NCI-H2029 treated with DMSO at 0.1 percent for 48 hours (cell line): ENCODE measurements at places on chromosomes 7 and 10.

- no peak for DNase-seq
Measured at GRCh38 chr7:30308389-30308788, 24.0 kb downstream of the ZNRF2 start.

DNA sequence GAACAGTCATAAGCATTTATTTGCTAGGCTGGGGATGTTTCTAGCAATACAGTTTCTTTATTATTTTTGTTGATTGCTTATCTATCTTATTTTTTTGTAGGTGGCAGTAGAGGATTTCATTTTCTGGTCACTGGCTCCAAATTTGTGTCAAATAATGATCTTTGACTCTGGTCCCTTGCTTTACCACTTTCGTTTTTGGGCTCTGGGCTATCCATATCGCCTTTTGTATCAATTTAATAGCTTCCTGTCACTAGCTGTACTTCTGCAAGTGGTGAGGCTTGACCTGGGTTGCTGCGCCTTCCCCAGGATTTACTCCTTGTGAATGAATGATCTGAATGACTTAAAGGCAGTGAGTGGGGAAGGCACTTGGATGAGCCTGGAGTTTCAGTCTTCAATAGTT, 48.4 kb downstream of the MDFIC start:
- DNase-seq: no peak

- DNase-seq: no peak
Measured at GRCh38 chr10:116476461-116476860, 48.8 kb downstream of the PNLIPRP3 start.

DNA sequence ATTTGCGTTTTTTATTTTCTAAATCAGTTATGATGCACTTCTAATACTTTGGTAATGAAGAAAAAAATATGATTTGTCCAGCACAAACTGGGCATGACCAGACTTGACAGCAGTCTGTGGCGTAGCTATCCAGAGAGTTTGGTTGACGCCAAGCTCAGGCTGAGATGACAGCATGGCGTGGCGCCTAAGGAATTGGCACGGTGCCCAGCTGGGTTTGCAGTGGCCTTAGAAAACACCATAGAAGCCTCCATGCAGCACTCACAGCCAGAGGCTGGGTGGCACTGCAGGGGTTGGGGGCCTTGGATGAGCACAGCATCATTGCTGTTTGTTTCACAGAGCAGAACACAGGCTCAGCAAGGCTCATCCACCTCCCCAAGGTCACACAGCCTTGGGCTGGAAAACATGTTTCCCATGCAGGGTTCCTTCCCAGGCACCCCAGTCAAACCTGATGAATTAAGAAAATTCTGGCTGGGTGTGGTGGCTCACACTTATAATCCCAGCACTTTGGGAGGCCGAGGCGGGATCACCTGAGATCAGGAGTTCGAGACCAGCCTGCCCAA, 88.9 kb downstream of the GTF2IRD1 start:
- no peak for DNase-seq

GRCh38 chr10:108358912-108359311, 1194.4 kb upstream of the SORCS1 start:
- no peak for DNase-seq

DNA sequence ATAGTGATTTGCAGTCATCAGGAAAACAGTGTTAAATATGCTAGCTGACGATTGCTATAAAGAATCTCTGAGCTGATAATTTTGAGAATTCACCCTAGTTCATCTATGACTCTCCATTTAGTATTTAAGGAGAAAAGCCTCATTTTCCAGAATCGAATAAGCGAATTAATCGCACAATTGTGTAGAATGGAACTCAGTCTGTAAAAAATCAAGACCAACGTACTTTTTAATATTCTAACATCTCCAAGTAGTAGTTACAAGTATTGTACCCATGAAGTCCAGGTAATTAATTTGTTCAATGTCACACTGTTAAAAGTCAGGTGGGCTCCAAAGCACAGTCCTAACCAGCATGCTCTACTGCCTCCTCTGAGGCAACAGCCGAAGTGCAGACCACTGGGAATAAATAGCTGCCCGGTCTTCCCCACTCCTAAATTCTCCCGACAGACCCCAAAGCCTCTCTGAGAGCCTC, 380 bp upstream of the AGBL3 start:
- no peak for DNase-seq

- no peak for DNase-seq
Measured at GRCh38 chr10:19946791-19947190, 130.6 kb downstream of the PLXDC2 start.

DNA sequence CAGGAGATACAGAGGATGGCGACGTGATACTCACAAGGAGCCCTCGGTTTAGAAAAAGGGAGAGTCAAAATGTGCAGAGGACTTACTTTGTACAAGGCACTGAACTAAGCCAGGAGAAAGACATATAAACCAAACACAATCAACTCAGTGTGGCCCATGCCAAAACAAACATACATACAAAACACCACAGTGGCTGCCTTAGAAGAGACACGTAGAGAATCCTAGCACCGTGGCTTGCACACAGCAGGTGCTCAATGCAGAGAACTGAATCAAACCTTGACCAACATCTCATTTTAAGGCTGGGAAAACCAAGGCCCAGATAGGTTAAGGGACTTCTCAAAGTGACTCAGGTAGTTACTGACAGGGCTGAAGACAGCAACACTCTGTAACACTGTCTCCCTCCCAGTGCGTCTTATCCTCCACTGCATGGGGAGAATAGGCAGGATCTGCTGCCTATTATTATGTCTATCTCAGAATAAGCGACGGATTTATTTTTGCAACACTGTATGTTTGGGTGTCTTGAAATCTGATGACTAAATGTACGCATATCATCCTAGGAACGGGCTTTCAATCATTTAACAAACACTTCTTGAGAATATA, 11.0 kb downstream of the SORBS1 start:
- DNase-seq: no peak

DNA sequence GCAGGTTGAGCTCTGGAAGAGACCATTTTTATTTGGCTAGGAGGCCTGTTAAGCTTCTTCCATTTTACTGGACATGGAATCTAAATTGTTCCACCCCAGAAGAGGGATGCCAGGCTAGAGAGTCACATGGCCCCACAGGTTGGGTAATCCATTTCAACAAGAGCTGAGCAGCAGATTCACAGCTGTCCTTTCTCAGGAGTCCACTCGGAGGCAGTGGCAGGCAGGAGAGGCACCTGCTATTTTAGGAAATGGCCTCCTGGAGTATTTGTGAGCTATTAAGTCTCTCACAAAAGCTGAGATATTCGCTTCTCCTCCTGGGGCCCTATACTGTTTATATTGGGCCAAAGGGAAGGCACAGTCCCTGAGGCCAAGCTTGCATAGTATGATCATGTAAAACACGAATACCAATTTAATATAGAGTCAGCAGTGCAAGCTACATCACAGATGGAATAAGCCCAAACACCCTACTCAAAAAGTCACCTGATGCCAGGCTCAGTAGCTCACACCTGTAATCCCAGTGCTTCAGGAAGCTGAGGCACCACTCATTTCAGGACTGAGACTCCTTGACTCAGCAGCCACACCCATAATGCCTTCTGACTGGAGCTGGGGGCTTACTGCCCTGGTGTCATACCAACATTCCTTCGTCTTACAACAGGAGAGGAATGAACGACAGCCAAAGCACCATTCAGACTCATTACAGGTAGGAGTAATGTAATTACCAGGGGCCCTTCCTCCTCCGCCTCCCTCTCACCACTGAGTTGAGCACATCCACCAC, 124.1 kb downstream of the LMBR1 start:
- no peak for DNase-seq

DNA sequence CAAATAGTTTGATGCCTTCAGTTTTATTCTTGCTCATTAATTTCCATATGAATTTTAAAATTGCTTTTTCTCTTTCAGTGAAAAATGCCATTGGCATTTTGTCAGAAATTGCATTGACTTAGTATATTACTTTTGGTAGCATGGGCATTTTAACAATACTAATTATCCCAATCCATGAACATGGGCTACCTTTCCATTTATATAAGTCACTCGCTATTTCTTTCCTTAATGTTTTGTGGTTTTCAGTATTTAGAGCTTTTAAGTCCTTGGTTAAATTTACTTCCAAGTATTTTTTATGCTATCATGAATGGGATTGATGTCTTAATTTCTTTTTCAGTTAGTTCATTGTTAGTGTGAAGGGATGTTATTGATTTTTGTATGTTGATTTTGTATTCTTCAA, 297.4 kb downstream of the ATRNL1 start:
- no peak for DNase-seq

DNA sequence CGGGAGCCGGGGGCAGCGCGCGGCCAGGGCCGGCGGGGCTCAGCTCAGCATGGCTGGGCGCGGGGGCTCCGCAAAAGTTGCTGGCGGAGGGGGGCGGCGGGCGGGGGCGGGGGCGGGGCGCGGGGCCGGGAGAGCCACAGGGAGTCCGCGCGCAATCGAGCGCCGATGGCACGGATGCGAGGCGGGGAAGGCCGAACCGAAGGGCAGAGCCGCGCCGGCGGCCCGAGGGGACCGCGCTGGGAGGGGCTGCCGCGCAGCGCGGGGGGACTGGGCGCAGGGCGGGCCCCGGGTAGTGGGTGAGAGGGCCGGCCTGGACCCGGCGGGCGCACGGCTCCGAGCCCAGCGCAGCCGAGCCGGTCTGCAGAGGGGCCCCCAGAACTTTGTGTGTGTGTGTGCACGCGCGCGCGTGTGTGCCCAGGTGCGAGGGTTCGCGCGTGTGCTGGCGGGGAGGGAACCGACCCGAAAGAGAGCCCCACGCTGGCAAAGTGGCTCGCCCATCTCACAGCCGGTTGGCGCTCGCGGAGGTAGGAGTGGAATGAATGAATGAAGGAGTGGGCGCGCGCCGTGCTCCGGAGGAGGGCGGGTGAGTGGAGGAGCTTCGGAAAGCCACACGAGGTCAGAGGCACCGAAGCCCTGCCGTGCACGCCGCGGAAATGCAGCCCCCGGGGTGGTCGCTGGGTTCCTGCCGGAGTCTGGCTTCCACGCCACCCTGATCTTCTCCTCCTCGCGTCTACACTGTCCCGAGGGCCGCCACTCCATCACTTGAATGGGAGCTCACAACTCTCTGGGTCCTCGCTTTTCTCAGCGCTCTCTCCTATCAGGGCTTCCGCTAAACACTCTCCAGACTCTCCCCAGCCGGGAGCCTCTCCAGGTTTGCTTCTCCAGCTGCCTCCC, at the start of gene HIPK2:
Gene HIPK2, minus strand, starts transcription at position 51 of the 894 bp plus-strand sequence. CDS start 375 bp downstream, outside the sequence.
- DNase-seq: no peak

- DNase-seq: no peak
Measured at GRCh38 chr10:77188521-77188920, 449.1 kb downstream of the KCNMA1 start.

DNA sequence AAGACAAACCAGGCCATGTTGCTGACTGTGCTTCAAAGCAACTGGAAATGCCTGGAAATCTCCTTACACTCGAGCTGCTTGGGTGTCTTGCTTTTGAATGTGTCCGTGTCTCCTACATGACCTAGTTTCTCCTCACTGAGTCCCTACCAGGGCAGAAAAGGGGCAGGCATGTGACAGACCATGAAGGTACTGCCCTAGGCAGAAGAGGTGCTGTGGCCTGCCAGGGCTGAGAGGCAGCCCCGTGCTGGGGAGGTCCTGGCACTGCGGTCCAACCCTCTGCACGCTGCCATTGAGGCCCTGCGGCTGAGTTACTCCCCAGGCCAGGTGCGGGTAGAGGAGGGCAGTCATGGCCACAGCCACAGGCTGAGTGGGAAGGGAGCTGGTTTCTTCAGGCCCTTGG, 159.3 kb downstream of the LYZL1 start:
- DNase-seq: no peak

DNA sequence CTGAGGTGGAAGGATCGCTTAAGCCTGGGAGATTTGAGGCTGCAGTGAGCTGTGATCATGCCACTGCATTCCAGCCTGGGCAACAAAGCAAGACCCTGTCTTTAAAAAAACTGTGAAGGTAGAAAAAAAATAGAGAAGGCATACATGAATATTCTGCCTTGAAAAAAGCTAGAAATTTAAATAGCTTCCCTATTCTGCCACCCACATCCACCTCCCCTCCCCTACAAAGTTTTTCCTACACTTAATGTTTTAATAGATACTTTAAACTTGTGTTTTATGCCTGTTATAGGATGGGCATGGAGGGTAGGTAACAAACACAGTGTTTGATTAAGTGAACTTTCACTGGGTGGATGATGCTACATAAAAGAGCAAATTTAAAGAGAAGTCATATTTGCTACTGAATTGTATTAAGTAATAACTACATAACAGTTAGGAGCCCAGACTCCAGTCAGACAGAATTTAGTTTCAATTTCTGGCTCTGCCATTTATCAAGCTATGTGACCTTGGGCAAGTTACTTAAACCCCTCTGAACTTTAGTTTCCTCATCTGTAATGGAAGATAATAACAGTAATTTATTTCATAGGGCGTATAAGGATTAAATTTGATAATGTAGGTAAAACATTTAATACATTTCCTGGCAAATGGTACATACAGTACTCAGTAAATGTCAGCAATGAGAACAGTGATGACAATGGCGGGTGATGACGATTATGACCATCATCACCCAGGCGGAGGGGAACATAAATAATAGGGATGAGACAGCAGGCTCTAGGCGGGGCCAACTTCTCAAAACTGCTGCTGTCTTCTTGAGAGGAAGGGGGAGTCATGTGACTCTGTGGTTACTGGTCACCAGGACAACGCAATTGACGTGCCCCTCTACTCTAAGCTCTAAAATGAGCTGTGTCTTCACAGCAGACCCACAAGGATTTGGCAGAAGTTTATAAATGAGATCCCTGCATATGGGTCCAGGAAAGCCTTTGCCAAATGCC, 15.8 kb downstream of the DNMBP start:
- DNase-seq: no peak

GRCh38 chr10:46016190-46016589, 14.2 kb downstream of the NCOA4 start:
- no peak for DNase-seq

DNA sequence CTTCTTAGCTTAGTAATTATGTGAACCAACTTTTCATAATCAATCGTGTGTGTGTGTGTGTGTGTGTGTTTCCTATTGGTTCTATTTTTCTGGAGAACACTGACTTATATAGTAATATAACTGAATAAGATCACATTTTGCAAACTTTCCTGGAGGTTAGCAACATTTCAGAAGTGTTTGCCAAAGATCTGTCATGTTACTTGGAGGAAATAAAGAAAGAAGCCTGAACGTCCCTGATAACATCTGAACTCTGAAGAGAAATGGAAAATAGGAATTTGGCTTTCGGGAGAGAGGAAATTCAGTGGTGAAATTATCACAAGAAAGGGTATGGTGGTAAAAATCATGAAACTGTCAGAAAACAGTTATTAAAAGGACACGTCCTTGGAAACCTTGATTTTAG, 984.4 kb upstream of the AUTS2 start:
- DNase-seq: no peak

DNA sequence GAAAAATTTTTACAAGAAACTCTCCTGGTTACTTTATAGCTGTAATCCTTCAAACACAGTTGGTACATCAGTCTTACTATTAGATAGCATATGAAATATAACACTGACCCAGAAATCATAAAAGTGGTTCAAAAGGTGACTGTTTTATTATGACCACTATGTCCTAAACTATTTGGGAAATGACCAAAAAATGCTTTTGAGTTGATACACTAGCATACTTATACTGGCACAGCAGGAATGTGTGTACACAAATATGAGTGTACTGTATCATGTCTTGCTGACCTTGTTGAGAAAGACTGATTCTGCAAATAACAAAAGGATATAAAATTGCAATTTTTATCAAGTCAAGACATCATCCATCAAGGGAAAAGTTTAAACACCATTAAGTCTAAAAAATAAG, 24.3 kb downstream of the CSTF2T start:
- DNase-seq: no peak

GRCh38 chr10:30694518-30695228, 65.1 kb upstream of the LYZL2 start:
- no peak for DNase-seq

GRCh38 chr7:140512317-140513000, 33.2 kb upstream of the MKRN1 start:
- DNase-seq: peak; percentile 57
